ENCODE measurements at places on chromosomes 12 and 14. TPM values are rescaled to one million over a fixed set of nuclear protein-coding genes. Genes with fewer than 3 reads are reported as not detected.

DNA sequence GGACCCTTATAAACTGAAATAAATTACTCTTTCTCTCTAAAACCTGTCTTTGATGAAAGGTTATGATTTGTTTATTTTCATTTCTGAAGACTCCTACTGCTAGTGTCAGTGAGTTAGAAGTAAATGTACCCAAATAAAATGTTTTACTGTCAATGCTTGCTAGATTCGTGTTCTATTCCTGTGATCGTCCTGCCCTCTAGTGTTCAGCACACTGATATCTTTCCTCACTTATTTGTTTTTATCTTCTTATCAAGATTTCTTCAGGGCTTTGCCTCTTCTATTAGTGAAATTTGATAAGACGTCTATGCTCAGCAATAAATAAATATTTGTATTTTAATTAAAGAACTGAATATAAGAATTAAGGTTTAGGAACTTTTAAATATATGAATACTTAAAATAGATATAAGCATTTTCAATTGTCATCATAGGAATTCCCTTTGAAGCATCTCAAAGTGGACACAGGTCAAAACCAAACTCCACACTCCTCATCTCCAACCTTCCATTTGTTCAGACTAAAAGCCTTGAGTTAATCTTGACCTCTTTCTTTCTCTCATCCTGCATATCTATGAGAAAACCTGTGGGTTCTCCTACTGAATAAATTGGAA lies 75.8 kb downstream of the C12orf50 start:
- H3K27ac ChIP-seq: no peak overlapping the region
- H3K36me3 ChIP-seq: no peaks in the 10 kb centered on the region
- no peak overlapping the region for H3K4me3 ChIP-seq

- H3K36me3 ChIP-seq: no peaks in the 10 kb centered on the region
- peaks cover 8% of the 10 kb centered on the region for H3K4me1 ChIP-seq
- H3K27me3 ChIP-seq: peaks cover 19% of the 10 kb centered on the region
- no peak overlapping the region for H3K27ac ChIP-seq
- H3K4me3 ChIP-seq: no peak overlapping the region
These were observed 50.5 kb upstream of the ERGIC2 start for GRCh38 chr12:29431513-29431912.

- peak overlapping the region; percentile 83 for H3K27ac ChIP-seq
- DNase-seq: no peak
- H3K36me3 ChIP-seq: peaks cover 2% of the 10 kb centered on the region
- peaks cover 20% of the 10 kb centered on the region for H3K27me3 ChIP-seq
These were observed 5.7 kb upstream of the MLF2 start for GRCh38 chr12:6758506-6759095.

GRCh38 chr14:63795532-63795931 lies 57.3 kb upstream of the SYNE2 start:
- DNase-seq: no peak
- no peaks in the 10 kb centered on the region for H3K27me3 ChIP-seq
- H3K27ac ChIP-seq: no peak overlapping the region
- H3K4me1 ChIP-seq: peaks cover 2% of the 10 kb centered on the region
- no peak overlapping the region for H3K4me3 ChIP-seq

Gene TBX3
- total RNA-seq: 0.10 TPM

Gene KRT77
- total RNA-seq: not detected

Gene GPRC5D
- total RNA-seq: not detected
